Cortex of kidney (tissue), 1 donor: ENCODE measurements at places on chromosomes 12 and 14.

DNA sequence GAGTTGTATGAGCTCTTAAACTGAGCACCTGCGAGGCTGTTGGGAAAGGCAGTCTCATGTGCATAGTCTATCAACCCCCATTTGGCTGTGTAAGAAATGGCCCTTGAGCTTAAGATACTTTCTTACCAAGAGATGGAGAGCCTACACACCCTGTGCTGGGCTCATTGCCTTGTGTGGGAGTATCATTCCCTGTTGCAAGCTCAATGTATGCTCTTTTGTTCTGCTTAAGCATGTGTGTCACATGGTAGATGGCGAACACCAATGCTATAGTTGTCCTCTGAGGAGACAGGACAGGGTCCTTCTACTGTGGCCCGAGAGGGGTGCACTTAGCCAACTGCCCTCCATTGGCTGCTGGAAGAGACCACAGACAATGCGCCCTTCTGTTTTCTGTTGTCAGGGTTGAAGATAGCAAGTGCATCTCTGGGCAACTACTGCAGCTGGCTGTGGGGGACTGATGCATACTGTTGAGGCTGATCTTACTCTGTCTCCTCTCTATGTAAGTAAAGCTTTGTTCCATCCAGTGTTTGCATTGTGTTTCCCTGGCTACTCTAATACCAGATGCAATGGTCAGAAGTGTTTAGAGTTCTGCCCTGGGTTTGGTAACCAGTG, 79.5 kb downstream of the PTPRB start:
- DNase-seq: no peak

- DNase-seq: no peak
These were observed 1.1 kb downstream of the NUMB start for GRCh38 chr14:73457041-73457923.

DNA sequence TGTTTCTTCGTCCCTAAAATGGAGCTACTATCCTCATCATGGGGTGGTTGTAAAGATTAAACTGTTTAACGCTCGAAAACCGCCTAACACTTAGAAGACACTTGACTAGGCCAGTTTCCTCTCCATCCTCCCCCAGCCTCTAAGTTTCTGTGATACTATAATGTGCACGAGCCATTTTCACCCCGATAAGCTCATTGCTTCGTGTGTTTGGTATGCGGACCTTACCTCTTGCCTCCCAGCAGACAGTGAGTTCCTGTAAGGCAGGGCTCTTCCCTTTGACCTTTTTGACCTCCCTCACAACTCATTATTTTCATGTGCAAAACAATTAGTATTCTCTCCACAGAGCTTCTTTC, 499 bp upstream of the GXYLT1 start:
- DNase-seq: no peak

DNA sequence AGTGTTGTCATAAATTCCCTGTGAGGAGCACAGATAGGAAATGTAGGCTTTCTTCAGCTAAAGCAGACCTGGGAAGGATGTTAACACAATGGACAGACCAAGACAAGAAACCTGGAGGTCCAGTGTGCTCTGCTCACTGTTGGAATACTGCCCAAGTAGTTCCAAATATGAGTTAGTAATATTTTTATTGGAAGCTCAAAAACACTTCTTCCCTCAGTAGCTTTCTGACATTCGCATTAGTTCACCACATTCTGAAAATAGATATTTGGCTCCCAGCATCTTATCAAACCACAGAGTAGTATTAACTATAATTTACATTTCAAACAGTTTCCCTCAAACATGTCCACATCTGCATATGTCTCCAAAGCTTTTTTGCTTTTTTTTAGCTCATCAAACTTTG, 74.8 kb upstream of the PYGL start:
- no peak for DNase-seq

DNA sequence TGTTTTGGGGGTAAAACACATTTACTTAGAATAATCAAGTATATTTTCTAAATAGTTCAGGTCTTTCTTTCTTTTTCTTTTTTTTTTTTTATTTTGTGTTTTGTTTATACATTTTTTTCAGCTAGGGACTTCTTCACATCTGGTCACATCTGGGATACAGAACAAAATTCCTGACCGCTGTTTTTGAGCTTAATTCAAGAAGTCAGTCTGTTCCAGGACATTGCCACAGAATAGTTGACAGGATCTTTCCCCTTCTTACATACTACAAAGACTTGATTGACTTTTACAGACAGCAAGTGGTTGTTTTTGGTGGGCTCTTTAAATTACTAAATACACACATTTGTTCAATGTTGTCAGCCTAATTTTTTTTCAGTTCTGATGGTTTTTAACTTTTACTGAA, 41.8 kb upstream of the DCN start:
- DNase-seq: no peak

DNA sequence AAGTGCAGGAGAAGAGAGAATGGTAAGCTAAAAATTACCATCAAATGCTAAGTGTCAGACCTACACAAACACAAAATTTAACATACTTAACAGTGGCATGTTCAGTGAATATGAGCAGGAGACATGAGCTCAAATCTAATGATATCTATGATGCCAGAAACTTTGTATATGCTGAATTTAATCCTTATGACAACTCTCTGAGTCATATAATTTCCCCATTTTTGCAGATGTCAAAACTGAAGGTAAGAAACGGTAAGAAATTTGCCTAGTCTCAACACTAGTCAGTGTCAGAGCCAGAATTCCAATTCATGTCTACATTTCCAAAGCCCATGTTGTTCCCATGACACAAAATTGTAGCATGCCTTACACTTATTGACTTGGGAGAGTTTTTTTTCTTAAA, 375.8 kb downstream of the APAF1 start:
- DNase-seq: no peak

DNA sequence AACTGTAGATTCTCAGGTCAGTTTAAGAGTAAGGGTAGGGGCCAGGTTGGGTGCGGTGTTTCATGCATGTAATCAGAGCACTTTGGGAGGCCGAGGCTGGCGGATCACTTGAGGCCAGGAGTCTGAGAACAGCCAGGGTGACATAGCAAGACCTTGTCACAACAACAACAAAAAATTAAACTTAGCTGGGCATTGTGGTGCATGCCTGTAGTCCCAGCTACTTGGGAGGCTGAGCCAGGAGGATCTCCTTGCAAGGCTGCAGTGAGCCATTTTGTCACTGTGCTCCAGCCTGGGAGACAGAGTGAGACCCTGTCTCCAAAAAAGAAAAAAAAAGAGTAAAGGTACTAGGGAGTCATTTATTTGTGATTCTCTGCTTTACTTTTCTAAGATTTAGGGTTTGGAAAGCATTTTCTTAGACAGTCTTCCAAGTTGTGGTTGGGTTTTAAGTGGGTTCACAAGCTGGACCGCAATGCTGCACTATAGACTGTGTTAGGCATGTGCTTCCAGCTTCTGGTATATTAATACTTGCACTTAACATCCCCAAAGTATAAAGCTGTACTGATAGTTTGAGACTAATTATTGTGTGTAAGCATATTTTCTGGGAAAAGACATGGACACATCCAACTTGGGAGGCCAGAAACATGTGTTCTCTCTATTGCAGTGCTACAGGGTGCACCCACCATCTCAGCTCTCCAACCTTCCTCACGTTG, 49.1 kb upstream of the HECTD1 start:
- no peak for DNase-seq

DNA sequence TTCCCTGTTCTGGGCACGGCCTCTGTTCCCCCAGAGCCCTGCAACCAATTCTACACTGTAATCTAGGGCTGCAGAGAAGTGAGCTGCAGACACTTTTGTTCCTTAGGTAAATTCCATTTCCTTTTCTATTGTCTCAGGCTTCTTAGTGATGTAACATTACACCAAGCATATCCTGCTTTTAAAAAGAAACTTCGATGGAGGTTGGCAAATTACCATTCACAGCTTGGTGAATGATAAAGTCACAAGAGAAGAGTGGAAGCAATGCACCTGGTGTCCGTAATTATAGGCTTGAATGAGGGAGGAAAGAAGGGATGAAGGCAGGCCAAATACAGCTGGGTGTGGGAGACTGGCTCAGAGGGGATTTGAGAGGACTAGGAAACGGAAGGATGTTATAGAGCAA, 68.6 kb downstream of the PPM1A start:
- DNase-seq: no peak

- DNase-seq: no peak
These were observed 276.4 kb downstream of the DPF3 start for GRCh38 chr14:72617391-72618031.

DNA sequence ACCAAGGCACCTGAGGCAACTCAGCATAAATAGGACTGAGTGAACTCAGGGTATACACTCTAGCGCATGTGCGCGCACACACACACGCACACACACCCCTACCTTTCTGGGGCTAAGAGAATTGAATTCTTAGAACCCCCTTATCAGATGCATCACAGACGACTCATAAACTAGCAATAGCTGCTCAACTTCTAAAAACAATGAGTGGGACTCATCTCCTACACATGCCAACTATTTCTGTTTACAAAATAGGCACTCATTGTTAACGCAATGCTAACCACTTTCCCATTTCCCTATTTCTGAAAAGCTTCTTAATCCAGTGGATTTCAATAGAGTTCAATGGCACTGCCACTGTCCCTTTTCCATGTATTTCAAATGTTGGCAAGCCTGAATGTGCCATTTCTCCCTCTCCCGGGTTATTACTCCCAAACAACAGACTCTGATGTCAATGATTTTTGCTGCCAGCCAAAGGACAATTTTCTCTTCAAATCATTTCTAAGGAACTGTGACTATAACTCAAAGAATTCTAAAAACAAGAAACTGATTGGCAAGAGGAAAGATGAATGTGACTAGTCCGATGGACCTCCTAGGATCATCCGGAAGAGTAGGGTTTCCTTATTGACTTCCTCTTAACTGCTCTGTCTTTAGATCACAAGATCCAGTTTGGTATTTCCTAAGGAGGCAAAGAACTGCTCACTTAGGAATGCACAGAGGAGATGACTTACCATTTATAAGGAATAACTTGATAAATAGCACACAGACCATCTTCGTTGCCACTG, 48.8 kb downstream of the SLC38A1 start:
- DNase-seq: no peak

GRCh38 chr14:79658769-79659168, 552.5 kb downstream of the DIO2 start:
- no peak for DNase-seq

DNA sequence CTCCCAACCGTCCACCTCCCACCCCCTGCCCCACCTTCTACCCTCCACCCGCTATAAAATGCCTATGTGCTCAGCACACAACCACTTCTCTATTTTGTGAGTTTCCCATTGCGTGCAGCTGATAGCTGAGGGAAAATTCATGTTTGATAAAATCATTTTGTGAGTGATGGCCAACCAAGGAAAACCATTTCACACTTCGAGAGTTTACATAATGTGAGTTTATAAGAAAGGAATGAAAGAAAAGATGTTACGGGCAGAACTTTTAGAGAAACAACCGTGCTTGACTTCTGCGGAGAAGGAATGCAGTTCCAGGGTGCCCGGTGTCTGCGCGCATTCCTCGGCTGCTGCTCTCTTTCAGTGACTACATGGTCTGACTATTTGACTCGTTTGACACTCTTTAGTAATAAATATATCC, 140.9 kb downstream of the EFCAB11 start:
- no peak for DNase-seq

DNA sequence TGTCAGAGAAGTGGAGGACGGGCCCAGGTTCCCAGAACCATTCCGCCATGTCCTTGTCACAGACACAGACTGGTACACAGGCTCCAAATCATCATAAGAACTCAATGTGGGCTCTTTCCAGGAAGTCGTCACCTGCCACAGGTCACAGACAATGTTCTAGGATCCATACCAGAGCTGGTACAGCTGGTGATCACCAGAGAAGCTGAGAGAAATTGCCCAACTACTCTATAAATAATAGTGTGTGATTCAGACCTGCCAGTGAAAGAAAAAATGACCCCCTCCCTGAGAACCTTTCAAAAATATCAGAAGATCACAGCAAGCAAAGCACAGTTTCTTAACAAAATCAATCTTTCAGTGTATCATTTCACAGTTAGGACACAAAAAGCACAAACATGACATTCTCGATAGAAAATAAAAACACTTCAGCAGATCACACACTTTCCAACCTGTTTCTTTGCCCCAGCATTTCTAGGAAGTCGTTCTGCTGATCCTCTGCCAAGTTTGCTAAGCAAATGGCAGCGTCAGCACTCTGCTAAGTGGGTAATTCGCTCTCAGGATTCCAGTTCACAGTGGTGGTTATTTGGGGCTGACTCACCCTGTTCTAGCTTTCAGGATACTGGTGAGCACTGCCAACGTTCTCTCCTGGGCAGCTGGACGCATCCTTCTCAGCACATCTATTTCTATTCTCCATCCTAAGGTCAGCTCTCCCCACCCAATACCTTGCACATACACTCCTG, 223.3 kb upstream of the SFSWAP start:
- no peak for DNase-seq

- DNase-seq: no peak
These were observed 70.6 kb downstream of the SLC41A2 start for GRCh38 chr12:104887452-104887851.

GRCh38 chr14:33786091-33786825, 164.6 kb downstream of the EGLN3 start:
- no peak for DNase-seq

DNA sequence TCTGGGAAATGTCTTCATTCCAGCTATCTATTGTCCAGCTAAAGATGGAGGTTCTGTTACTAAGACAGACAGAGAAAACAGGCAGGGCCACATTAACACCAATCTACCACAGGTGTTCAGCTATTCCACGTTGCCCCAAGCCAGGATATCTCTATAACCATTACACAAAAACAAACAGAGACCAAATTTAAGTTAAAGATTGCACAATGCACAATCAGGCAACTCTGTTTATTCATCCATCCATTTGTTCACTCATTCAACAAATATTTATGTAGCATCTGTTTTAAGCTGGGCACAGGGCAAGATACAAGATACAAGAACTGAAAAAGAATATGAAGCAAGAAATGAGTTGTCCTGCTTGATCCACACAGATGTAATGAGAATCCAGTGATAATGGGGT, 629.0 kb downstream of the MED13L start:
- DNase-seq: no peak

- no peak for DNase-seq
These were observed 9.4 kb downstream of the CCDC184 start for GRCh38 chr12:48192861-48193260.

GRCh38 chr14:67449096-67449495, 37.1 kb upstream of the PLEK2 start:
- no peak for DNase-seq

- DNase-seq: no peak
These were observed 1.8 kb downstream of the JAG2 start for GRCh38 chr14:105166571-105167302.

GRCh38 chr12:85814071-85814470, 22.1 kb downstream of the RASSF9 start:
- no peak for DNase-seq

DNA sequence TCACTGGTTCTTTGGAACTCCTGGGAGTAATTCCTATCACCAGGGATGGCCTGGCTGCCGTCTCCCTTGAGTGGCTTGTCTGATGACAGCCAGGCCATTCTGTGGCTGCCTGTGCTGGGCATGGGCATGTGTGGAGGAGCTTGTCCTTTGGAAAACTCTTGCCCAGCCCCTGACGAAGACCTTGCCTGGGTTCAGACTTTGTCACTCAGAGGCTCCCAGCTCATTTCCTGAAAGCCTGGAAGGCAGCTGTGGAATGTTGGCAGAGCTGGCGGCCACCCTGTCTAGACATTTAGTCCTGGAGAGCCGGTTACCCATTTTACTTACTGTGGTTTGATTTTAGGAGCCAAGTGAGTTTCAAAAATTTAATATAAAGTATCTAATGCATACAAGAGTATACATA, 34.0 kb downstream of the TUNAR start:
- no peak for DNase-seq
